ENCODE measurements at places on chromosomes 6 and 20. TPM values are rescaled to one million over a fixed set of nuclear protein-coding genes. Genes with fewer than 3 reads are reported as not detected.

TRAM2 gene
- 77.2 TPM for total RNA-seq

HLA-G gene
- not detected for total RNA-seq

SRSF12 gene
- 0.36 TPM for total RNA-seq

UBE2C gene
- 43.6 TPM for total RNA-seq

RAMACL gene
- total RNA-seq = 1.1 TPM

- no peaks in the 10 kb centered on the region for H3K27me3 ChIP-seq
- H3K36me3 ChIP-seq = peaks cover 11% of the 10 kb centered on the region
- H3K4me1 ChIP-seq = peaks cover 2% of the 10 kb centered on the region
- DNase-seq = peak; percentile 12
- H3K4me3 ChIP-seq = peak overlapping the region; percentile 70
These were observed 743 bp downstream of the CMTR1 start for GRCh38 chr6:37433657-37434271.

DNA sequence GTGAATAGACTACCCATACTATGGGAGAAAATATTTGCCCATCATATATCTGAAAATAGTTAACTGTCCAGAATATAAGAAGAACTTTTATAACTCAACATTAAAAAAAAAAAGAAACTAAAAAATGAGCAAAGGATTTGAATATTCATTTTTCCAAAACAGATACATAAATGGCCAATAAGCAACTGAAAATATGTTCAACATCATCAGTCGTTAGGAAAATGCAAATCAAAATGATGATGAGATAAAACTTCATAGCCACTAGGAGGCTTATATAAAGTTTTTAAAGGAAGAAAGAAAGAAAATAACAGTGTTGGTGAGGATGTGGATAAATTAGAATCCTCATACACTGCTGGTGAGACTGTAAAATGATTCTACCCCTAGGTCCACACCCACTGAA is 32.6 kb upstream of the HMGN3 start:
- no peaks in the 10 kb centered on the region for H3K36me3 ChIP-seq
- no peak overlapping the region for H3K4me3 ChIP-seq
- H3K4me1 ChIP-seq = no peaks in the 10 kb centered on the region
- H3K27ac ChIP-seq = no peak overlapping the region
- DNase-seq = no peak

DNA sequence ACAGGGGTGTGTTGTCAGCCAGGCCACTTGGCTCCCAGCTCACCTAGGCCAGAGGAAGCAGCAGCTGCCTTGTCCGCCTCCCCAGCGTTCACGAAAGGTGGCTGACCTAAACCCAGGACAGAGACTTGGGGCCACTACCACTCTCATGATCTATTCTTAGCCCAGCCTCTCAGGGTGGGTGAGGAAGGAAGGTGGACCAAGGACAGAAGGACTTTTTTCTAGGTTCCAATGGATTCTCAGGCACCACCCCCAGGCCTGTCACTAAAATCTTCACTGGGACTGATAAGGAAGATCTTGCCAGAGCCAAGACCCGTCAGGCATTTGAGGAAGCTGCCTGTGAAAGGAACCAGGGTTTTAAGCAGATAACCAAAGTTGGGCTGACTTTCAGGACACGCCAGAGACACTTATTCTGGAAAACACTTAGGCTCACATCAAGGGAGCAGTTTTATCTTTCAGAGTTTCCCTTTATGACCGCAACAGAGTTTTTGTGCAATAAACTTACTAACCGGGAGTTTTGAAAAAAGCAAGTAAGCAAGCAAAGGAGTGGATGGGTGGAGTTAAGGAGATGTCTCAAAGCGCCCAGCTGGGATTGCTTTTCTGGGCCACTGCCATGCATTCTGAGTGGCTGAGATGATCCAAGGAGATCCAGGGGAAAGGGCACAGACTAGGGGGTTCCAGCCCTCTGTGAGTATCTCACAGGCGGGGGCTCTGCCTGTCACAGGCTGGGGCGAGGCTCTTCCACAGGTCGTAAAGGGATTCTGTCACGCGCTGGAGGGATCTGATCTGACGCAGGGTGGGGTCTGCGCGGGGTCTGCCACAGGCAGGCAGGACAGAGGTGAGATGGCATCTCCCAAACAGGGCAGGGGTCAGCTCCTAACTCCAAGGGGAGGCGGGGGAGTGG is 989 bp downstream of the FITM2 start:
- H3K4me1 ChIP-seq = peaks cover 4% of the 10 kb centered on the region
- H3K36me3 ChIP-seq = 0 out of 2 replicates have a peak, but pooled peaks cover 1% of the 10 kb centered on the region
- H3K27ac ChIP-seq = peak overlapping the region; percentile 64
- peak; percentile 58 for DNase-seq

- no peak overlapping the region for H3K27ac ChIP-seq
- no peaks in the 10 kb centered on the region for H3K36me3 ChIP-seq
- DNase-seq = no peak
These were observed 34.2 kb upstream of the MDGA1 start for GRCh38 chr6:37731888-37732287.

DNA sequence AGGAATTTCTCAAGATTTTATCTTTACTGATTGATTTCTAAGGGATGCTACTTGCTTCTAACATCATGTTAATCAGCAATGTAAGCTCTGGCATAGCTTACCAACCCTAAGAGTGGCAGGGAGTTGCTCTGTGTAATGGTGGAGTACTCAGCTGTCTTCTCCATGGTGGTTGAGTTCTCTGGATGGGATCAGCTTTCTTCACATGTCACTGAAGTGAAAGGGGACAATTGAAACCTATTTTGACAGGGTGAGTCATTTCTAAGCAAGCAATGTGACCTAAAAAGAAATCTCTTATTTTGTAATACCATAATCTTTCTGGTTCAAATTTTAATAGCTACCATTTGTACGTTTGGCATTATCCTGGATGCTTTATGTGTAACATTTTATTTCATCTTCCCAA is 430.4 kb downstream of the GJA1 start:
- no peaks in the 10 kb centered on the region for H3K36me3 ChIP-seq
- peaks cover 2% of the 10 kb centered on the region for H3K4me1 ChIP-seq
- no peak overlapping the region for H3K27ac ChIP-seq
- no peaks in the 10 kb centered on the region for H3K27me3 ChIP-seq
- H3K4me3 ChIP-seq = no peak overlapping the region
- no peak for DNase-seq

DNA sequence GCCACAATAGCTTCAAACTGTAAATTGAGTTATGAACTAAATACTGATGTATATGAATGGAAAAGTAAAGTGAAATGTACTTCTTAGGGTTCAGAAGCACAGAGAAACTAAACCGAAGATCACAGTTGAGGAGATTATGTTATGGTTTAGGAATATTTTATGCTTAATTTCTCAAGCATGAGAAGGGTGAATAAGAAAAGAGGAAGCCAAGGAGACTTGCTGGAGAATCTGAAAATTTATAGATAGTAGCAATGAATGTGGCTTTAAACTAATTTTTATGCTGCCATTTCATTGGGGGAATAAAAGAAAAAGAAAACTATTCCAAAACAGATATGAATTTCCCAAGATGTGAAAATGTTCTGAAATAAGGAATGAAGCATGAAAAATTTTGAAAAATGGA is 5.6 kb downstream of the ANKS1A start:
- DNase-seq = no peak
- H3K4me3 ChIP-seq = no peak overlapping the region
- no peaks in the 10 kb centered on the region for H3K4me1 ChIP-seq
- no peak overlapping the region for H3K27ac ChIP-seq
- no peaks in the 10 kb centered on the region for H3K36me3 ChIP-seq
- no peaks in the 10 kb centered on the region for H3K27me3 ChIP-seq

DNA sequence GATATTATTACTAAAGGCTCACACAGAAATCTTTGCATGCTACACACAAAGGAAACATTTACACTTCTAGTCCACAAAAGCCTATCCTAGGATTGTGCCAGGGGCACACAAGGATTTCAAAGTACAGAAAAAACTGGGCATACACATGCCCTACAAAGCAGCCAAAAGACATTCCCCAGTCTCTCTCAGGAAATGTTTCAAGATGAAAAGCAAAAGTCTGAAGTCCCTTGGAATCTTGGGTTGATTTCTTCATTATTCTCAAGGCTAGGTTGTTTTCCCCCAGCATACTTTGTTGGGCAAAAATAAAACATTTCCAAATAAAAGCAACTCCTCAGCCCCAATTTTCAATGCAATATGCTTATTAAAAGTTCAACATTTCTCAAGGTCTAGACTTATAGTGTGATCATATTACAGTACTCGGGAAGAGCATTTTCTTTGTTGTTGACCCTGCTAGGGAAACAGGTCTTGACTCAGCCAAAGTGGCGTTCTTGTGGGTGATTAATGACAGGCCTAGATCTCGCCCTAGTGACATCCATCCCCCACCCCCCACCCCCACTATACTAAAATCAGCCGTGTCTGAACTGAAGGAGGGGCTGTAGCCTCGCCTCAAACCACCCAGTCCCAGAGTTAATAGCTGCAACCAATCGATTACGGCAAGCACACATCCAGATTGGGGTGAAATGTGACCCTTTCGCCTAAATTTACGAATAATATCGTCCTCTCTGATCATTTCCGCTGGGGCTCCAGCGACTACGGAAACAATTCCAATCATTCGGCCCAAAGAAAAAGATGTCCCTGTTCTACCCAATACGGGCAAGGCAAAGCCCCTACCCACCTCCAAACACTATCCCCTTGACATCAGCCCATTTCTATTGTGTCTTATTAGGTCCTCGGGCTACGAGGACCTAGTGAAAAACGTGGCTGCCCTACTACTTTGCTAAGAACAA is 1.4 kb downstream of the AKIRIN2 start:
- peaks cover 13% of the 10 kb centered on the region for H3K4me1 ChIP-seq
- H3K4me3 ChIP-seq = peak overlapping the region; percentile 59
- no peaks in the 10 kb centered on the region for H3K27me3 ChIP-seq
- peak overlapping the region; percentile 87 for H3K27ac ChIP-seq
- no peaks in the 10 kb centered on the region for H3K36me3 ChIP-seq
- DNase-seq = peak; percentile 62

DNA sequence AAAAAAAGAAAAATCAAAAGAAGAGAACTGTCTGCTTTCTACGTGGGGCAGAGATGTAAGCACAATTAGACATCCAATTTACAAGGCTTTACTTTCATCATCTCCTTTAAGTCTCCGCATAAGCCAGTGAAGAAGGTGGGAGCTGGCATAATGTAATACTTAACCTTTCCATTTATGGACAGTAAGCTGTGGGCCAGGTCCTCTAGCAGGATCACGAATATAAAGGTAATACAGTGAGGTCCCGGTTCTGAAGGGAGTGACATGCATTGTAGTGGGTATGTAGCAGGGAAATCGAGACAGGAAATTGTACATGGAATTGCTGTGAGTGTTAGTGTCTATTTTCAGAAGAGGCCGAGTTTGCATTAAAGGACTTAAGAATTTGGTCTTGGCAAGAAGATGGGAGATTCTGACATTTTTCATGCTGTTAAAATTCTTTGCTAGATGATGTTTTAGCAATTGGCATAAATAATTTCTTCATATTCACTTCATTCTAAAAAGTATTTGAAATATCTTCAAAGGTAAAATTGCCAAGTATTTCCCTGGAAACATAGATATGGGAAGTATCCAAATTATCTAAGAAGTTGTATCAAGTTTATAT is 20.4 kb upstream of the POPDC3 start:
- no peaks in the 10 kb centered on the region for H3K27me3 ChIP-seq
- H3K4me1 ChIP-seq = no peaks in the 10 kb centered on the region
- no peaks in the 10 kb centered on the region for H3K36me3 ChIP-seq
- no peak overlapping the region for H3K4me3 ChIP-seq
- H3K27ac ChIP-seq = no peak overlapping the region
- DNase-seq = no peak

DNA sequence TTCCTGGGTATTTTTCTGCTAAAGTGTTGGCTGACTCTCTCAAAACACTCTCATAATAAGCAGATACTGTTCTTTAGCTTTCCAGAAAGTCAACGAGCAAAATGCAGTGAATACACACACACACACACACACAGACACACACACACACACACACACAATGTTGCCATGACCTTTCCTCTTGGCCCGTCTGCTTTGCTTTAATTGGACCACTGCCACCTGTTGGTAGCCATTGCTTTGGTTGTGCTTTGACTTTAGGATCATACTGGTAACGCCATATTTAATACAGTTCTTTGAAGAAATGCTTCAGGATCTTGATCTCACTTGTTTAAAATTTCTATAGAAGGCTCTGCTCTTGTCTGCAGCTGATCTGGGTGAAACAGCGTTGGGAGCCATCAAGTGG is 4.4 kb downstream of the FIG4 start:
- no peak overlapping the region for H3K27ac ChIP-seq
- DNase-seq = no peak
- H3K4me1 ChIP-seq = no peaks in the 10 kb centered on the region

DNA sequence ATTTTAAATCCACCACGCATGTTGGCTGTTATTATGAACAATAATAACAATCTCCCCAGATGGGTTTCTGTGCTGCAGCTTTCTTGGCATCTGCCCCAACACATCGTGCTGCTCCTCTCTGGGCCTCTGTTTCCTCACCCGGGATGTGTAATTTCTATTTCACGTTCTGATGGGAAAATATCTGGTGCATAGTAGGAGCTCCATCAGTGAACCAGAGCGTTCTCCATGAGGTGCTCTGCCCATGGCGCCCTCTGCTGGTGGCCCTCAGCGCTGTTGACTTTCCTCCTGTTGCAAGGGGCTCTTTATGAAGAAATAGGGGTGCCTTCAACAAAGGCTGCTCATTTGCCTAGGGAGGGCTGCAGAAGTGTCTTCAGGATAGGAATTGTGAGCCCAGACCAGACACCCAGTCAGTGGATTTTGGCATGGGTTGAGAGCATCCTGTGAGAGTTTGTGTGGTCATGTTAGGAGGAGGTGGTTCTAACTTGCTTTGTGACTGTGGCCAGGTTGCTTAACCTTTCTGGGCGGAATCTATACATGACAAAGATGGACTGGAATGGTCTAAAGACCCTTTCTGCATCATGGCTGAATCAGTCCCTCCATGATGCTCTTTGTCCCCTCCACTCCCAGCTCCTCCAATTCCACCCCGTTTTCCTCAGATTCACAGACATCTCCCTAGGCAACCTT is 8.1 kb downstream of the SCRT2 start:
- no peak overlapping the region for H3K4me3 ChIP-seq
- DNase-seq = peak; percentile 34
- peaks cover 86% of the 10 kb centered on the region for H3K27me3 ChIP-seq

GRCh38 chr6:95489185-95489863 is 88.0 kb upstream of the MANEA start:
- H3K27ac ChIP-seq = no peak overlapping the region
- DNase-seq = no peak
- no peaks in the 10 kb centered on the region for H3K4me1 ChIP-seq
- no peak overlapping the region for H3K4me3 ChIP-seq
- no peaks in the 10 kb centered on the region for H3K36me3 ChIP-seq
